ENCODE measurements at places on chromosomes 11 and 22.

DNA sequence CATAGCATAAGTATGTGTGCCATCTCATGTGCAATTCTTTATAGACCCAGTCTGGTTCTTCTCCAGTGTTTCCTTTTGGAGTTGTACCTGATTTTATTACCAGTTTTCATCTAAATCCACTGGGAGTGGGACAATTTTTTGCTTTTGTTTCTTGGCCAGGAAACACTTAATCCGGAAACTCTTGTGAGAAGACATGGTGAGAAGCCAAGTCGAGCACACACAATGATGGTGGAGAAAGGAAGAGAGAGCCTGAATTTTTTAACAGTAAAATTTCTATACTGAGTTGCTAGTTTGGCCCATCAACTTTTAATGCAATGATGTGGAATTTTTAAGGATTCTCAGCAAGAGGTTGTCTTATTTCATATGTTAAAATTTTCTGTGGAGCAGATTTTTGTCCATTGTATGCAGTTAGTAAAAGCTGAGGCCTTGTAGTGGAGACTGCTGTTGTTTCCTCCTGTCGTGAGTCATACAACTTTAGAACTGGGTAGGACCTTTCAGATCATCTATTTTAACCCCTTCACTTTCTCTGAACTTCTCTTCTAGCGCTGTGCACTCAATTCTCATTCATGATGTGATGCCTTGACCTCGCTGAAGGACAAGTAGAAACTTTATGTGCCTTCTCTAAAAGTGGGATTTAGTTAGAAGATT is 17.1 kb downstream of the FAR1 start:
- DNase-seq, result no peak

- DNase-seq, result peak; percentile 4
Measured at GRCh38 chr11:127017482-127017881, 16.9 kb upstream of the KIRREL3 start.

- no peak for DNase-seq
Measured at GRCh38 chr22:46564084-46564714, 26.8 kb upstream of the CELSR1 start.

- DNase-seq, result no peak
Measured at GRCh38 chr22:42611051-42611450, 3.6 kb downstream of the POLDIP3 start.

GRCh38 chr11:19918302-19919049 is 205.8 kb downstream of the NAV2 start:
- no peak for DNase-seq

- DNase-seq, result no peak
Measured at GRCh38 chr11:42175203-42175602, 715.8 kb upstream of the LRRC4C start.

DNA sequence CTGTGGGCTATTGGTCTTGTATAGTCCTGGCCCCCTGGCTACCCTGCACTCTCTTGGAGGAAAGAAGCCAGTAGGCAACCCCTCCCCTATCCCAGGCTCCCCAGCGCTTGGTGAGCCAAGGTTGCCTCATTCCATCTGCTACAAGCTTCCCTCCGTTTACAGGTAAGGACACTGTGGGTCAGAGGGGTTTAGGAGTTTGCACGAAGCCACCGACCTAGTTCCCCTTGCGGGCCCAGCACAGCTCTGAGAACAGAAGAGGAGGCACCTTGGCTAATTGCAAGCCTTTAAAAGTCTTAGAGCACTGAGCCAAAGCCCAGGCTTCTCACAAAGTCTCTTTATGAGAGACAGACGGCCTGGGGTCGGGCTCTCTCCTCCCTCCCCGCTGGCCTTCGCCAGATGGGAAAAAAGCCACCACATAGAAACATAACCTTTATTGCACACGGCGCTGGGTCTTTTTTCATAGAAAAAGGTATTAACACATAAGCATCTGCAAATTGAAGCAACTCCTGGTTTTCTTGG is 99.8 kb downstream of the CEP164 start:
- DNase-seq, result no peak

- DNase-seq, result no peak
Measured at GRCh38 chr11:111976119-111976766, 39.1 kb downstream of the DIXDC1 start.

DNA sequence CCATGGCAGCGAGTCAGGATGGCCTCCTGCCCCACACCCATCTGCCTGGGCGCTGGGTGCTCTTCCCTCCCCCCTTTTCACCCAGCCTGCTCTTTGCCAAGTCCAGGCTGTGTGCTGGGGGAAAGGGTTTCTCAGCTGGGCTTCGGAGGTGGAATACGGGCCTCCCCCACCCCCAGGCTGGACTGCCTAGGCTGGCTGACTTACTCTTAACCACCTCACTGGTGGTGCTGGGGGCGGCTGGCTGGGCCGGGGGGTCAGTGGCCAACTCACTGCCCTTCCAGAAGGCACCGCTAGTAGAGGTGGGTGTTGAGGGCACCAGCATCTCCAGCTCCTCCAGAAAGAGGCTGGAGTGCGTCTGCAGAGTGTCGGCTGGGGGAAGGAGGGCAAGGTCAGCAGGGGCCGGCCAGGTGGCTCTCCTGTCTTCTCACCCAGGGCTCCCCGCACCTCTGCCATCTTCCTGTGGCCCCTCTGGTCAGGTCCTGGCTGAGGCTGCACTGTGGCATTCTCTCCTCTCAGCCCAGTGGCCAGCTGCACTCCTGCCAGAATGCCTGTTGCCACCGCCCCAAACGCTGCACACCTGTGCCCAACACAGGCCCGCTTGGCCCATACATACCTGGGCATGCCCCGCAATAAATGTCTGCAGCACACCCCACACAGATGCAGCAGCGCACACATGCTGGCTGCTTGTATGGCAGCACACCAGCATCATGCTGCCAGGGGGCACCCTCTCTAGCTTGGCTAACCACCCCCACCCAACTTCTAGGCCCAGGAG is 9.7 kb downstream of the PITPNM1 start:
- DNase-seq, result no peak

DNA sequence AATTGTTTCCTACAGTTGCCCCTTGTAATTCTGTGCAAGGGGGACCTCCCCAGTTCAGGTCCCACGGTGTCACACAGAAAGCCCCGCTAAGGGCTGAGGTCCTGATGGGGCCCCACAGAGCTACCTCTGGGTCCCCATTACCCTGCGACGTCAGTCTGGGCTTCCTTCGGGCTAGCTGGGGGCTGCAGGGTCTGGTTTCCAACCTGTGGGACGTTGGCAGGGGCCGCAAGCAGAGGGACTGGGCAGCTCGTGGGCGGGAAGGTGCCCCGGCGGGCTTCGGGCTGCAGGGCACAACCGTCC is 698 bp downstream of the SLC37A4 start:
- no peak for DNase-seq

- no peak for DNase-seq
Measured at GRCh38 chr11:82976786-82977185, 75.2 kb downstream of the DDIAS start.

DNA sequence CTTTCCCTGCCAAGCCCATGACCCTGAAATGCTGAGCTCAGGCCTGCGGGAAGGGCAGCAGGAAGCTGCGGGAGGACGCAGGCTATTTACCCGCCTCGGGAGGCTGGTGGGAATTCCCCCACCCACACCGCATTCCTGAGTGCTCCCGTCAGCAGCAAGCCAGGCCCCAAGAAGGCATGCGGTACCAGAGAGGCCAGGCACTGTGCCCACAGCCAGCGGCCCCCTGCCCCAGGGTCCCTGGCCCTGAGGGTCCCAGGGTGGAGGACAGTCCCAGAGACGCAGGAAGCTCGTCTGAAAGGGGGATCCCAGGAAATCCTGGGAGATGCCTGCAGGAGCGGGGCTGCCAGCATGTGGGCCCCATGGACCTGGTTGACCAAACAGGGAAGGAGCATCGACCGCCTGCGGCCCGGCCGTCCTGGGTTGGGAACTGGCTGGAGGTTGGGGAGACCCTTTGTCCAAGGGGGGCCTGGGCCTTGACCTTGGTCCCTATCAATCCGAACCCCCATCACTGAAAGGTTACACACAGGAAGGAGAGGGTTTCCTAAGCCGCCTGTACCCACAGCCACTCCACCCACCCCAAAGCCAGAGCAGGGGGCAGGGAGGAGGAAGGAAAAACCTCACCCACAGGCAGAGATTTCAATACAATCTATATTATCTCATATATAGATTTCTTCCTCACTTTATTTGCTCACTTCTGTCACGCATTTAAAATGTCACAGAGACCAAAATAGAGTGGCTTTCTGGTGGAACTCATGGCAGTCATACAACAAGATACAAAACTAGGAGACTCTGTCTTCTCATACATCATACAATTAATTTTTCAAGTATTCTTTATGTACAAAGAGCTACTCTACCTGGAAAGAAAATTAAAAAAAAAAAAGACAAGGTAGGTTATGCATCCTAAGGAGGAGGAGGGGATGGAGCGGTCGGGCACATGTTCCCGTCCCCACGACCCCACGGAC is 17.1 kb downstream of the MAFF start:
- peak; percentile 83 for DNase-seq

DNA sequence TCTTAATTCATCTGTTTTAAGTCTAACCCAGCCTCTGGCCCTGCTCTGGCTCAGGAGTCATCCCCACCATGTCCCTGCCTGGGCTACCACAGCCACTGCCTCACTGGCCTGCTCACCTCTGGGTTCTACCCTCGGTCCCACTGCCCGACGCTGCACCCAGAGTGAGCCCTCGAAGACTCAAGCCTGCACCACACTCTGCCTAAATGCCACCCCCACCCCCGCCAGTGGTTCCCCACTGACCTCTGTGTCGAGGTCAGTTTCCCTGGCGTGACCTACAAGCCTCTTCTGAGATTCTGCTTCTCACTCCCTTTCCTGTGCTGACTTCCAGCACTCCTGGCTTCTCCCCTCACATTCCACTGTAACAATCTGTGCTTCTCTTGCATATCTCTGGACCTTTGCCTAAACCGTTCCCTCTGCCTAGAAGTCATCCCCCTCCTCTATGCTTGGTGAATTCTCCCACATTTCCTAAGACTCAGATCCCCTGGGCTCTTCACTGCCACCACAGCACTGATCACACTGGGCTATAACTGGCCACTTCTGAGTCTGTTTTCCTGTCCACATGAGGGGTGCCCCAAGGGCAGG is 12.5 kb upstream of the PDE2A start:
- peak; percentile 67 for DNase-seq

DNA sequence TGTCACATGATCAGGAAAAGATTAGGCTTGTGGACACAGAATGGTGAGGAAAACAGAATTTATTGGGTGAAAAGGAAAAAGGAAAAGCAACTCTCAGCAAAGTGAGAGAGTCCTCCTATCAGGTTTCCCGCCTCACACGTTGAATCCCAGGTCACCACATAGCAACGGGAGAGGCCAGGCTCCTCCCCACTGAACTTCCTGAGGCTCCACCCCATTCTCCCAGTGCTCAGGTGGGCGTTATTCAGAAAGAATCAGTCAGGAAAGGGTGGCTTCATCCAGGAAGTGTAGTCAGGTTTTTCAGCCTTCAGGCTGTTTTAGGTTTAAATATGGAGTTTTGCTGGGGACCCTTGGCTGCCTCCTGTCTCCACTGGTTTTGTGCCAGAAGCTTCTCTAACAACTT is 66.9 kb downstream of the SPON1 start:
- peak; percentile 46 for DNase-seq

DNA sequence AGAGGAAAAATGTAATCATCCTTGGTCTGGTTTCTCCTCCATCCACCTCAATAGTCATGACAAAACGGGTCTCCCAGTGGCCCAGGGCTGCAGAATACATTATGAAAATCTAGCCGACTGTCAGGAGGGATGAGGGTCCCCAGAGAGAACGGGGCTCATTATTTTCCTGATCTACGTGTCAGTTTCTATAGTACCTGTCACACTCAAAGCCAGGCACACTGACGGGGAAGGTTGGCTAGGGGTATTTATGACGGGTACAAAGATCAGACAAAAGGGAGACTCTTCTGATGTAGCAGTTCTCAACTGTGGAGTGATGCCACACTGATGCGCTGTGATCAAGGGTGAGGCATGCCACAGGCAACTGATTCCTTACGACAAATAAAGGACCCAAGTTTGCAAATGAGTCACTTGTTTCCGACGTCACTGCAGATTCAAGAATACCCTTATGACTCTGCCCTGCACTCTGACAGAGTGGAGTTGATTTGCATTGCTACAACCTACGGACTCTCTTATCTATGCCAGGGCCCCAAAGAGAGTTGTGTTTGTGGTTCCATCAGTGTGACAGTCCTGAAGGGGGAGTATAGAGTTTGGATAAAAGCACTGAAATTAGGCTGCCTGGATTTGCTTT is 188.2 kb upstream of the TBCEL start:
- DNase-seq, result no peak

DNA sequence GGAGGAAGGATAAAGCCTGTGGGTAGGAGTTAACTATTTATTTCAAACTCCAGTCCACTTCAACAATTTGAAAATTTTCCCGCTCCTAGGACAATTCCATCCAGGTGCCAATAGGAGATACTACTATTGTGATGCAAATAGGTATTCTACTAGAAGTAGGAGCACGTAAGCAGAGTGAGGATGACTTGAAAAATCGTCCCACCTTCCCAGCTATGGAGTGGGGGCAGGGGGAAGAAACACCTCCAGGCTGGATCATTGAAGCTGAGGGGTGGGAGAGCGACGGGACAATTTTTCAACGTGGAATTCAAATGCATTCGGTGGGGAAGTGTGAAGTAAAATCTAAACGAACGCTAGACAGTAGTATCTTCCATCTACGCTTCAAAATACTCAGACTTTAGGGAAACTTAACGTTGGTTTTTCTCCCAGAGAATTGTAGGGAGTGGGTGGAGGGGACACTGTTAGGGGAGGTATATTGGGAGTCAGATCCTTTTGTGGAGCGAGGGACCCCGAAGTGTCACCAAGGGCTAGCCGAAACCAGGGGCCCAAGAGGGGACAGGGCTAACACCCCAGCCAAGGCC is 523 bp upstream of the ARHGAP42 start:
- DNase-seq, result no peak

All from lung (tissue), 17 donors.